ENCODE measurements at places on chromosomes 13 and 19. TPM values are rescaled to one million over a fixed set of nuclear protein-coding genes. Genes with fewer than 3 reads are reported as not detected.

OR7A5 gene
- not detected for total RNA-seq

NOP53 gene
- 34.6 TPM for total RNA-seq

DNA sequence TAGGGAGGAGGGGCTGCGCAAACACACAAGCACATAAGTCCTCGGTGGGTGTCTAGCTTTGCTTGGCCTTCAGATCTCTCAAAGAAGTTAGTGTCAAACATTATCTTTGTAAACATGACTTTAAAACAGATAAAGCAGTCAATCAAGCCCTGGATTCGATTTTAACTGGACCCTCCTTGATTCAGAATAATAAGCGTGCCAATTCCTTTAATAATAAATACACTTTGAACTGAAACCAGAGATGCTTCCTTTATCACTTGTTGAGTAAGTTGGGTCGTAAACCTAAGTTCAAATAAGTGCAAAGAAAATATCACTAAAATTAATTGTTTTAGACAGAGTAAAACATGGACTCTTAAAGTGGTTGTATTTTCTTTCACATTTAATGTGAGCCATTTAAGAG, 30.9 kb downstream of the POU4F1 start:
- no peaks in the 10 kb centered on the region for H3K27me3 ChIP-seq
- no peak for DNase-seq
- H3K4me1 ChIP-seq: no peaks in the 10 kb centered on the region
- H3K4me3 ChIP-seq: no peak overlapping the region
- no peak overlapping the region for H3K27ac ChIP-seq

- DNase-seq: no peak
- H3K4me3 ChIP-seq: no peak overlapping the region
- H3K4me1 ChIP-seq: no peaks in the 10 kb centered on the region
- no peaks in the 10 kb centered on the region for H3K36me3 ChIP-seq
- no peaks in the 10 kb centered on the region for H3K27me3 ChIP-seq
- no peak overlapping the region for H3K27ac ChIP-seq
These were observed 95.7 kb upstream of the IRS2 start for GRCh38 chr13:109881961-109882558.

GRCh38 chr19:6568816-6569215, 22.1 kb downstream of the CD70 start:
- no peak overlapping the region for H3K27ac ChIP-seq
- no peaks in the 10 kb centered on the region for H3K4me1 ChIP-seq
- no peak for DNase-seq
- peaks cover 2% of the 10 kb centered on the region for H3K27me3 ChIP-seq
- no peaks in the 10 kb centered on the region for H3K36me3 ChIP-seq

DNA sequence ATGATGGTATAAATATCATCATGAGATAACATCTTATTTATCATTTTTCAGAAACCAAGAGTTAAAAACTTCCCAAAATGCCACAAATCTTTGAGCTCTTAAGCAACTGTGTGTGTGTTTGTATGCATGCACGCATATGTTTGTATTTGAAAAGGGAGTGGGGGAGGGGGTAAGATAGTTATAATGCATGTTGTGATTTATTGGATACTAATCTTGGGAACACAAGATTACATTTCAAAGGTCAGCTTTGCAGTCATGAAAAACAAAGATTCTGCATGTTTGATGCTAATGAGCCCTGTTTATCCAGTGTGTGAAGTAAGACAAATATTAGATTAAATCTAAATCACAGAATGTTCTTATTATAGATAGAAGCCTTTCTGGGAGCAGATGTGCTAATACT, 355.9 kb downstream of the DCT start:
- DNase-seq: no peak
- H3K4me3 ChIP-seq: no peak overlapping the region
- H3K4me1 ChIP-seq: no peaks in the 10 kb centered on the region
- no peaks in the 10 kb centered on the region for H3K27me3 ChIP-seq
- no peak overlapping the region for H3K27ac ChIP-seq

DNA sequence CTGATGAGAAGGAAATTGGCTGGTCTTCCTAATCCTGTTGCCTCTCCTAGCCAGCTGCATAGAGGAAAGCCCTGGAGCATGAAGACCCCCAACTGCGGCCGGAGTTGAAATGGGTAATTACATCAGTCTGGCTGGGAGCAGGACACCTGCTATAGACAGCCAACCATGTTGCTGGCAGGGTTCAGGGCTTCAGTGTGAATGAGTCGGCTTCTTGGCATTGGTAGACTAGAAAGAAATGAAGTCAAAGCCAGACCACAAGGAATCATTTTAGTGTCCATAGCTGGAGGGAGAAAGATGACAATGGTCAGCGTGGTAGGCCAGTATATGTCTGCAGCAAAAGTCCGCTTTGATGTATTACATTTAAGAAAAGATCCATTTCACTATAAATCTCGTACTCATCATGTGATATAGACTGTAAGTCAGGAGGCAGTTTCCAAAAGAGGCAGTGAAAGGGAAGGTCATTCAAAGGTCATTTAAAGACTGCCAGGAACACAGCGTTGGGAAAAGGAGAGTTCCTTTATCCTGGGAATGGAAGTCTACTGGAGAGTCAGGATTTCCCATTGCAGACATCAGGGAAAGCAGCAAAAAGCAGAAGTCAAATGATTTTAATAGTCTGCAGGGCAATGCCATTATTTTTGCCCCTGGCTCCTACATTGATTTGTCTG, 262.7 kb downstream of the DNAJC15 start:
- peaks cover 7% of the 10 kb centered on the region for H3K4me1 ChIP-seq
- H3K4me3 ChIP-seq: no peak overlapping the region
- peak overlapping the region; percentile 0 for H3K27ac ChIP-seq
- no peaks in the 10 kb centered on the region for H3K36me3 ChIP-seq
- no peaks in the 10 kb centered on the region for H3K27me3 ChIP-seq
- DNase-seq: peak; percentile 58

GRCh38 chr19:49585023-49585422, 3.9 kb downstream of the PRRG2 start:
- peaks cover 22% of the 10 kb centered on the region for H3K4me1 ChIP-seq
- no peak for DNase-seq
- no peaks in the 10 kb centered on the region for H3K36me3 ChIP-seq
- no peaks in the 10 kb centered on the region for H3K27me3 ChIP-seq

- no peaks in the 10 kb centered on the region for H3K36me3 ChIP-seq
- no peaks in the 10 kb centered on the region for H3K4me1 ChIP-seq
- H3K27me3 ChIP-seq: no peaks in the 10 kb centered on the region
- no peak overlapping the region for H3K4me3 ChIP-seq
These were observed 37.1 kb upstream of the XPO4 start for GRCh38 chr13:20939662-20940061.

- H3K27me3 ChIP-seq: no peaks in the 10 kb centered on the region
- no peak overlapping the region for H3K4me3 ChIP-seq
- no peaks in the 10 kb centered on the region for H3K4me1 ChIP-seq
- H3K36me3 ChIP-seq: no peaks in the 10 kb centered on the region
These were observed 174.4 kb downstream of the SLC7A1 start for GRCh38 chr13:29421118-29421517.

- peaks cover 31% of the 10 kb centered on the region for H3K27me3 ChIP-seq
- H3K36me3 ChIP-seq: peaks cover 8% of the 10 kb centered on the region
- peak within 1 kb of the TSS; percentile 67 for H3K27ac ChIP-seq
- H3K4me1 ChIP-seq: peaks cover 12% of the 10 kb centered on the region
- no peak for DNase-seq
These were observed at the start of gene IZUMO1 for GRCh38 chr19:48746738-48747575. Gene IZUMO1 (minus strand): TSS chr19:48746909. CDS start chr19:48745859, 1,050 bp downstream.

FREM2 gene
- total RNA-seq: 16.0 TPM

- H3K27ac ChIP-seq: no peak overlapping the region
- no peak overlapping the region for H3K4me3 ChIP-seq
- peaks cover 4% of the 10 kb centered on the region for H3K27me3 ChIP-seq
These were observed 18.2 kb downstream of the GSX1 start for GRCh38 chr13:27810461-27810860.

URI1 gene
- total RNA-seq: 77.5 TPM

DNA sequence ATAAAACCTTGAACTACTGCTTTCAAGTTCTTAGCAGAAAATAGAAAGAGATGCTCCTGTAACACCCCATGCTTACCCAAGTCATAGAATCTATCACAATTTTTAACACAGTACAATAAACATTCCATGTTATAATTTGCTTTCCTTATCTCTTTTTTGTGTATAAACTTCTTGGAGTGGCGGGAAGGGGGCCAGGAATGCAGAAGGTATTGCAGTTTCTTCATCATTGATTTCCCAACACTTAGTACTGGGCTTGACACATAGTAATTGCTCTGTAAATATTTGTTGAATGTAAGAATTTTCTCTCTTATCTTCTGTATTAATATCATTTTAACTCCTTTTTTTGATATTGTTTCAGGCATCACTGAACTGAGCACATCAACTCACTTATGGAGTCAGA, 535.8 kb downstream of the KCTD12 start:
- no peak overlapping the region for H3K27ac ChIP-seq
- no peak overlapping the region for H3K4me3 ChIP-seq
- no peaks in the 10 kb centered on the region for H3K27me3 ChIP-seq
- H3K4me1 ChIP-seq: no peaks in the 10 kb centered on the region

FFAR1 gene
- total RNA-seq: 0.06 TPM

DNA sequence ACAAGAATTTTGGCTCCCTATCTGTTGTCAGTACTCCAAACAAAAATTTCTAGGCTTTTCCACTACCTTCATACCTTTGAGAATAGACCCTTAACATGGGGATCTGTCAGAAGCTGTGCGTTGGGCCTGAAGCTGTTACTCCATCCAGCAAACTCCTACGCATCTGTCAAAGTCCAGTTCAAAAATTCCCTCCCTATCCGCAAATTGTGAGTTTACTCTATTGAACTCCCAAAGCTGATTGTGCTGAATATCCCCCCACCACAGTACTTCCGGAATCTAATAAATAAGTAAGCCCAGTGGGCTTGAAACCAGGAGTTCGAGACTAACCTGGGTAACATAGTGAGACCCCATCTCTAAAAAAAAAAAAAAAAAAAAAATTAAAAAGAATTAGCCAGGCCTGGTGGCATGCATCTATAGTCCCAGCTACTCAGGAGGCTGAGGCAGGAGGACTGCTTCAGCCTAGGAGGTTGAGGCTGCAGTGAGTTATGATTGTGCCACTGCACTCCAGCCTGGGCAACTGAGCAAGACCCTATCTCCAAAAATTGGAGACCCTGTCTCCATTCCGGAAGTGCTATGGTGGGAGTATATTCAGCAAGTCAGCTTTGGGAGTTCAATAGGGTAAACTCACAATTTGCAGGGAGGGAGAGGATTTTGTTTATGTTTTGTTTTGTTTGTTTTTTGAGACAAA, 930 bp upstream of the FBN3 start:
- peaks cover 16% of the 10 kb centered on the region for H3K36me3 ChIP-seq
- no peak for DNase-seq
- no peak overlapping the region for H3K27ac ChIP-seq
- peaks cover 8% of the 10 kb centered on the region for H3K27me3 ChIP-seq
- peaks cover 39% of the 10 kb centered on the region for H3K4me1 ChIP-seq

- H3K27ac ChIP-seq: peak overlapping the region; percentile 7
- H3K36me3 ChIP-seq: peaks cover 24% of the 10 kb centered on the region
- no peak overlapping the region for H3K4me3 ChIP-seq
- no peak for DNase-seq
- H3K27me3 ChIP-seq: no peaks in the 10 kb centered on the region
These were observed 108.5 kb downstream of the STK24 start for GRCh38 chr13:98468361-98468760.

DNA sequence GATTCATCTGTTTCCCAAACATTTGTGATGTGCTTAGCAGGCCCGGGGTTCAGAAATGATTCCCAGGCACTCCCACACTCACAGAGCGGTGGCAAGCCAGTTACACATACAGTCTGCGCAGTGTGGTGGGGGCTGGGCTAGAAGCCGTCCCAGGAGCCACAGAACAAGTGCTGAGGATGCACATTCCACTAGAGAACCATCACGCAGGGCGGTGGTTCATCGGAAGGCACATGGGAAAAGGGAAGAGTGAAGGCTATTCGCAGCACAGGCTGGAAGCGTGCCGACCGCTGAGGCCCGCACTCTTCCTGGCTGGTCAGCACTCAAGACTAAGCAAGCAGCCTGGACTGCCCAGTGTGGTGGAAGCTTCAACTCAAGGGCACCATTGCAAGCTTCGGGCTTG, 126.3 kb upstream of the SLC7A1 start:
- H3K27ac ChIP-seq: no peak overlapping the region
- DNase-seq: no peak
- no peaks in the 10 kb centered on the region for H3K27me3 ChIP-seq
- H3K4me1 ChIP-seq: no peaks in the 10 kb centered on the region
- no peaks in the 10 kb centered on the region for H3K36me3 ChIP-seq
- no peak overlapping the region for H3K4me3 ChIP-seq

DNA sequence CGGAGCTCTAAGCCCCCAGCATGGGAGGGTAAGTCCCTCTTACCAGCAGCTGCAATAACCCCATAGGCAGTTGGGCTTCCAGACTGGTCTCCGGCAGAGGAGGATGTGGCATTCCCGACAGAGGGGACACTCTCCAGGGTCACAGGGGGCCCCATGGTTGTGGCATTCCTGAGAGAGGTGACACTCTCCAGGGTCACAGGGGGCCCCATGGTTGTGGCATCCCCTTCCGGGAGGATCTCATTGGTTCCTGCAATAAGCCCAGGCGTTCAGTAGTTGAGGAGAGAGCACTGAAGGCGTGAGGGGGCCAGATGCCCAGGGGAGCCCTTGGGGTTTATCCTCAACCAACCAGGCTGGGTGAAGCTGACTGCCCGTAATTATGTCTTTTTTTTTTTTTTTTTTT, 5.4 kb downstream of the CD320 start:
- H3K4me1 ChIP-seq: peaks cover 32% of the 10 kb centered on the region
- peaks cover 50% of the 10 kb centered on the region for H3K36me3 ChIP-seq
- no peak overlapping the region for H3K27ac ChIP-seq
- no peak overlapping the region for H3K4me3 ChIP-seq
- no peak for DNase-seq

DNA sequence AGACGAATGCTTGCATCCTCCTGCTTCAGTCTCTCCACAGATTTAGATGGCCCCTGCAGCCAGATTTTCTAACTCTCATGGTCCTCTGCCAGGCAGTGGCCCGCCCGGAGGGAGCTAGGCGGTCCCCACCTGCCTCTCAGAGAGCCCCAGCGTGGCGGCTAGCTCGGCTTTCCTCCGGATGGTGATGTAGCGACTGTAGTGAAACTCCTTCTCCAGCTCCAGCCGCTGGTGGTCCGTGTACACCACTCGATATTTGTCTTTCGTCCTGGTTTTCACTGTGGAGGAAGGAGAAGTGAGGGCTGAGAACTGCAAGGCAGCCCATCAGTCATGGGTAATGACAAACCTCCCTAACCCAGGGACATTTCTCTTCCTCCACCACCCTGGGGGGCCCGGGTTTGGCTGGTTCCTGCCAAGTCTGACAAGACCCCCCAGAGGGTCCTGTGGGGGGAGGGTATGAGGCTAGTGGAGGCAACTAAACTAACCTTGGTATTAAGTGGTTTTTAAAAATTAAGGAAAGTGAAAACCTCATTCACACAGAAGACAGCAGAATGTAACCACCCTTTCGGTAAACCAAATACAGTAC, 4.3 kb downstream of the CDX2 start:
- H3K4me3 ChIP-seq: no peak overlapping the region
- peaks cover 39% of the 10 kb centered on the region for H3K4me1 ChIP-seq
- peaks cover 98% of the 10 kb centered on the region for H3K27me3 ChIP-seq
- DNase-seq: no peak

DNA sequence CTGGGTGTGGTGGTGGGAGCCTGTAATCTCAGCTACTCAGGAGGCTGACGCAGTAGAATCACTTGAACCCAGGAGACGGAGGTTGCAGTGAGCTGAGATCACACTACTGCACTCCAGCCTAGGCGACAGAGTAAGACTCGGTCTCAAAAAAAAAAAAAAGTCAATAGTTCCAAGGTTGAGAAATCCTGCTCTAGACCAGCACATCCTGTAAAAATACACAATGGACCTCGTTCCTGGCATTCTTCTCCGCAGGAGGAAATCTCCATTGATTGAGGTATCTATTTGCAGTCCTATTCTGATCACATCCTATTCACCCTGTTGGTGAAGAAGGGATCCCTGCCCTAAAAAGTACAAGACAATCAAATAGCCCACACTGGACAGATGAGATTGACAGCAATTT, 15.2 kb downstream of the ZFP14 start:
- no peak overlapping the region for H3K4me3 ChIP-seq
- DNase-seq: no peak
- no peak overlapping the region for H3K27ac ChIP-seq
- H3K36me3 ChIP-seq: peaks cover 31% of the 10 kb centered on the region
- no peaks in the 10 kb centered on the region for H3K4me1 ChIP-seq

ANKRD10 gene
- total RNA-seq: 192 TPM
